ENCODE measurements at places on chromosomes 2 and 18. TPM values are rescaled to one million over a fixed set of nuclear protein-coding genes. Genes with fewer than 3 reads are reported as not detected.

DNA sequence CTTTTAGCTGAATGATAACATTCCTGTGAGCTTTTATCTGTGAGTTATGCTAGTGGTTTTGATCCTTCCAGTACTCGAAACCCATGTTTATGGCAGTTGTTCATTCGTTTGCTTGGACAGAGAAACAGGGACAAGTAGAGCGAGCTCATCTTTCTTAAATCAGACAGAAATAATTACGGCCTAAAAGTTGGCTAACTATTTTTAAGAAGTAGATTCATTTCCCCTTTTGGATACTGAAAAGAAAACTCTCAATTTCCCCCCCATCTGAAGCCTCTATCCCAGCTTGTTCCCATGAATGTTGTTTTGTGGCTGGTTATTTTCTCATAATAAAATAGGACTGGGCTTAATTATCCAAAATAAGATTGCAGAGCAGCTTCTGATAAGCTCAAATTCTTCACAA, 67.1 kb downstream of the ANTXR1 start:
- DNase-seq: no peak

- DNase-seq: no peak
Observed at GRCh38 chr18:64974391-64975125, 776.3 kb upstream of the CDH7 start.

Gene CNDP1
- not detected for total RNA-seq

- no peak for DNase-seq
Observed at GRCh38 chr2:6452702-6453481, 412.8 kb downstream of the CMPK2 start.

- no peak for DNase-seq
Observed at GRCh38 chr2:120299561-120299960, 46.4 kb upstream of the INHBB start.

Gene DNER
- total RNA-seq: 0.05 TPM

Measured in myocyte (in vitro differentiated cells).